ENCODE measurements at places on chromosomes 12 and 14.

GRCh38 chr12:78101946-78102635 is 271.4 kb downstream of the NAV3 start:
- DNase-seq, result no peak

DNA sequence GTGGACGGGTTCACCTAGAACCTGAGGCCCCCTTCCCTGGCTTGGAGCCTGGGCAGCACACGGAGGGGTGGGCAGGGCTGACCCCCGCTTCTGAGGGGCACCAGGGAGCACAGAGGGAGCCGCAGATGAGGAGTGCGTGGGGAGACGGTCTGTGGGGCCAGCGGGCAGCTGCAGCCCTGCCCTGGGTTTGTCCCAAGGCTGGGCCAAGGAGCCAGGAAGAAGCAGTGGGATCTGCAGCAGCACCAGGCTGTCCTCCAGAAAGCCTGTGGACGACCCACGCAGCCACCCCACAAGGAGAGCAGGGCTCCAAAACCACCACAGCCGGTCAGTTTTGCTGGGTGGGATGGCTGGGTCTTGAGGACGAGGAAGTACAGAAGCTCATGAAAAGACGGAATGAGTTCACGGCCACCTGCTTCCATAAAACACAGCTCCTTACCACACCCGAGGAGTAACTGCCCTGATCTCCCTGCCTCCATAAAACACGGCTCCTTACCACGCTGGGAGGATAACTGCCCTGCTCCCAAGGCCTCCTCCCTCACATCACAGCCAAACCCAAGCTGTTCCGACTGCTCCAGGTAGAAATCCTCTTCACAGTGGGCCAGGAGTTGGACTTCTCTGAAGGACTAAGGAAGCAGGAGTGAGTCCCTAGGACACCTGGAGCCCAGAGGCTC is 9.9 kb upstream of the GOLGA3 start:
- DNase-seq, result no peak

- DNase-seq, result no peak
These were observed 351.2 kb downstream of the KCNH5 start for GRCh38 chr14:62694075-62694474.

DNA sequence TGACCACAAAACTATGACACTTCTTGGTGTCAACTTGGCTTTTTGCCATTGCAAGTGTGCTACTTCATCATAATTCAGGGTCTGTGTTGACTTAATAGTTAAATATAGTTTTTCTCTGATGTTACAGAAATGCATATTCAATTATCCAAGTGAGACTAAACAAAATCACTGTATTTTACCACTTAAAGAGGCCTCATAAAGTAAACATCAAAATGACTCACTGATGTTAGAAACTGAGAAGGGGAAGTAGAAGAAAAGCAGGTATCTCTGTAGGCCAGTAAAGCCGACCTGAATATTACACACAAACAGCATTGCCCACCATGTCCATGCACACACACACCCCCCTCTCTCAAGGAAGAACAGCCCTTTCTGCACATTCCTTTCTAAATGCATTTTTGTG is 55.4 kb downstream of the RPAP3 start:
- no peak for DNase-seq

DNA sequence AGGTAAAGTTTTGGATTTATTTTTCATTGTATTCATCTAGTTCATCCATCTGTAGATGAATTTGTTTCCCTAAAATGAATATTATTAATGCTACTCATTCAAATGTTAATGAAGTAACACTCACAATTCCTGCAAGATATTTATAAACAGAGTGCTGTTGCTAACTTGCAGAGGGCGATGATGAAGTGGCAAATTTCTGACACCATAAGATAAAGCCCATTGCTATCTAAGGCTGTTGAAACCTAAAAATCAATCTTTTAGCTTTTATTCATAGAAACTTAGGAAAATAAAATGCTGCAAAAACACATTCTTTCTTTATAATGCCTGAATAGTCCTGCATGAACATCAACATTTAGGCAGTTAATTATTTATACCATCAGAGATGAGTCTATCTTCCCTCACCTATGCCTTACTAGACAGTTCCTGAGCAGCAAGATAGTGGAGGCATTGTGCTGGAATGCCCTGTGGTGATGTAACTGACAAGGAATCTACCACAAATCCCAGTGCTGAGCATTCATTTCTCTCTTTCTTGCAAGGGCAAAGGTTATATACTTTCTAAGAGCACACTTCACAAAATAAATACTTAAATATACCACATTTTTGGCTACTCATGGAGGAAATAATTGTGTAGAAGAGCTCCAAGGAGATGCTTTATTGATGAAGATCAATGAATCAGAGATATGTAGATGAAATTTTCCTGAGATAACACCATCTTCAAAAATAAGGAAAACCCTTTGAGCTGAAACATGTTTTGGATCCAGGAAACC is 57.6 kb downstream of the LMNTD1 start:
- no peak for DNase-seq

DNA sequence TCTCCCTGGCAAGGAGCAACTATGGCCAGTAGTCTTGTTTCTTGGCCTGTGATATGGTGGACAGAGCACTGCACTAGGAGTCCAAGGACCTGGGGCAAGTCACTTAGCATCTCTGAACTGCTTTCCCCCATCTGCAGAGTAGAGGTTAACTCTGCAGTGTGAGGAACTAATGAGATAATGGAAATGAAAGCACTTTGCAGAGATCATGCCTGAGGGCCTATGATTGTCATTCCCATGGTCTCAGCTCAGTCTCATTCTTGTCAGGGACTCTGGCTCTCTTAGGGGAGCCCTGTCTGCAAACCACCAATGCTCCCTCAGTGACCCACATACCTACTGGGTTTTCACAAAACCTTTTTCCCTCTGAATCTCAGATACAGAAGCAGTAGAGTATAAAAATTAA is 6.5 kb upstream of the PNMA1 start:
- DNase-seq, result no peak
